Germinal center (tissue), 1 donor: ENCODE measurements at places on chromosomes 11 and 22.

DNA sequence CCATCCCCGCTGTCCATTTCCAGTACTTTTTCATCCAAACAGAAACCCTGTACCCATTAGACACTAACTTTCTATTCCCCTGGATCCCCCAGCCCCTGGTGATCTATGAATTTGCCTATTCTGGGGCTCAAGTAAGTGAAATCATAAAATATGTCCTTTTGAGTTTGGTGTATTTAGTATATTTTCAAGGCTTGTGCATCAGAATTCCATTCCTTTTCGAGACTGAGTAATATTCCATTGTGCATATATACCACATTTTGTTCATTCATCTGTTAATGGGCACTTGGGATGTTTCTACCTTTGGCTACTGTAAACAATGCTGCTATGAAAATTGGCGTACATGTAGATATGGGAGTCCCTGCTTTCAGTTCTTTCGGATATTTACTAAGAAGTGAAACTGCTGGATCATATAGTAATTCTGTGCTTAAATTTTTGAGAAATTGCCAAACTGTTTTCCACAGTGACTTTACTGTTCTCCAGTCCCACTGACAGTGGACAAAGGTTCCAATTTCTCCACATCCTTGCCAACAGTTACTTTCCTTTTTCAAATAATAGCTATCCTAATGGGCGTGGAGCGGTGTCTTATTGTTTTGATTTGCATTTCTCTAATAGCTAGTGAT, 16.1 kb downstream of the APLP2 start:
- DNase-seq: no peak

GRCh38 chr22:42560781-42561180, 7.0 kb downstream of the SERHL2 start:
- DNase-seq: no peak

DNA sequence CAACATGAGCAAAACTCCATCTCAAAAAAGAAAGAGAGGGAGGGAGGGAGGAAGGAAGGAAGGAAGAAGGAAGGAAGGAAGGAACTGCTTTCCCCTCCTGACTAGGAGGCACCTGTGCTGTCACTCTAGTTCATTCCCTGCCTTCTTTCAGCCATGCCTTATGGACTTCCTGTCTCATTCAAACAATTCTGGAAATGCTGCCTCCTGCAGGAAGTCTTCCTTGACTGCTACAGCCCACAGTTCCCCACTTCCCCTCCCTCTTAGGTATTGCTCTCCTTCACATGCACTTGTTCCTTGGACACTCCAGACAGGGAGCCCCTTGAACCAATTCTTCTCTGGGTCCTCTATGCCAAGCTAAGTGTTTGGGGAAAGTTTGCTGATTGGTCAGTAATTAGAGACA, 31.6 kb upstream of the WNT11 start:
- DNase-seq: no peak

GRCh38 chr11:65919141-65919572, at the start of gene DRAP1:
DRAP1 (plus strand) TSS chr11:65919426; CDS start chr11:65919502, 76 bp downstream.
- DNase-seq: peak; percentile 99

GRCh38 chr11:35303596-35304385, 115.6 kb downstream of the SLC1A2 start:
- DNase-seq: no peak

DNA sequence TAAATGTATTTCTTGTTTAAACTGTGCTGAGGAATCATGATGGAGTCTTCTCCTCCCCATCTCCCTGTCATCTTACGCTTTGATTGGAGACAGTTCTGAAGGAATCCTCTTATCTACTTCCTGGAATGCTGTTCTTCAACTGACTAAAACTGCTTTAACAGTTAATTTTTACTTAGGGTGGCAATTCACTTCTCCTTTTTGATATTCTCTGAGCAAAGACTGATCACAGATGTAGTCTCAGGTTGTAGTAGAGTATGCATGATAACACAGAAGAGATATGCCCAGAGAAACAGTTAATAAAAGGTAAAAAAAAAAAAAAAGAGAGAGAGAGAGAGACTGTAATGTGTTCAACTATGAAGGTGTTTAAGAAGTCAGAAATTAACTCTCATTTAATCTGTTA, 1.4 kb upstream of the CASP5 start:
- no peak for DNase-seq

GRCh38 chr11:1659506-1659905, 29.9 kb downstream of the KRTAP5-5 start:
- no peak for DNase-seq

- no peak for DNase-seq
Measured at GRCh38 chr11:13672576-13673210, 4.2 kb downstream of the FAR1 start.

DNA sequence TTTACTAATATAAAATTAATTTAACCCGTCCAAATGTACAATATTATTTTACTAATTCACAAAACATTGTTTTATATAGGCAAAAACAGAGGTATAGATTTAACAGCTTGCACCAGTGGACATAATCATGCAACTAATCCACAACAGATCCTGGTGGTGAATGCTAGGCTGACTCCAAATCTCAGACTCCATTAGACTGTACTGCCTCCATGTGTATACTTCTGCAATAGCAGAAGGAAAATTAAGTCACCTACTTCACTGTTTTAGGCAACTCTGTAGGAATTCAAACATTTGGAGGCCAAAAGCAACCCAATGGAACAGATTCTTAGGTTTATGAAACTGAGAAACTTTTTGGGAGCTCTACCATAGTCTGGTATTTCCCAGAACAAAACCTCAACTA, 30.0 kb upstream of the RAB39A start:
- no peak for DNase-seq

DNA sequence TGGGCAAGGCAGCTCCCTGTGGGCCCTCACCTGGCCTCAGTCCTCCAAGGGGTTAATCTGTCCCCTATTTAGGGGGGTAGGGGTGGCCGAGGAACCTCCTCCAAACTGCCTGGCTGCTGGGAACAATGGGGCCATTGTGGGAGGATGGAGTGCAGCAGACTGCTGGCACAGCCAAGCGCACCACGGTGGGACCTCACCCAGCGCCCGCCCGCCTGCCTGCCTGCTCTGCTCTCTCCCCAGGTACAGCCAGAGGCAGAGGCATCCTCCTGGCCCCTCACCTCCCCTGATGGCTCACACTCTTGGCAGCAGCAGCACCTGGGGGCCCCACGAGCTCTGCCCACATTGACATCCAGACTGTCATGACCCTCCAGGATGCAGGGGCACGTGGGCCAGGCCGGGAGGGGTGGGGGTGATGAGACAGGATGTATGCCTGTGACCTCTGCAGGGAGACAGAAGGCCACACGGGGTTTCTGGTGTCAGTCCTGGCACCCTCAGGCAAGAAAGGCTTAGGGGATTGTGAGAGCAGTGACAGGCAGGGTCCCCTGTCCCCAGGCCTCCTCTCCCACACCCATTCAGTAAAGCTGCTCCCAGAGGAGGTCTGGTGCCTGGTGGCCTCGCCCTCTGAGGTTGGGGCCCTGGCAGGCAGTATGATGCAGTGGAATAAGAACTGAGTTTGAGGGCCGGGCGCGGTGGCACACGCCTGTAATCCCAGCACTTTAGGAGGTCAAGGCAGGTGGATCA, 11.4 kb downstream of the BCL9L start:
- peak; percentile 34 for DNase-seq

DNA sequence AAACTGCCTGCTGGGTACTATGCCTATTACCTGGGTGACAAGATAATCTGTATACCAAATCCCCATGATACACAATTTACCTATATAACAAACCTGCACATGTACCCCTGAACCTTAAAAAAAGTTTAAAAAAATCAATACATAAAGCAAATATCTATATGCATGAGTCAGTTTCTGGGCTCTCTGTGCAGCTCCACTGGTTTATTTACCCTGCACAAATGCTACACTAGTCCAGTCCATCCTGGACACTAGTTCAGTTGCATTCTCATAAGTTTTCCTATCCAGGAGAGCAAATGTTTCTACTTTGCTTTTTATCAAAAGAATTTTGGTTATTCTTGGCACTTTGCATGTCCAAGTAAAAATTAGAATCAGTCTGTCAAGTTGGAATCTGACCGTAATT, 99.8 kb upstream of the OLFML1 start:
- DNase-seq: no peak

- no peak for DNase-seq
Measured at GRCh38 chr11:91081440-91082043, 858.7 kb upstream of the CHORDC1 start.

DNA sequence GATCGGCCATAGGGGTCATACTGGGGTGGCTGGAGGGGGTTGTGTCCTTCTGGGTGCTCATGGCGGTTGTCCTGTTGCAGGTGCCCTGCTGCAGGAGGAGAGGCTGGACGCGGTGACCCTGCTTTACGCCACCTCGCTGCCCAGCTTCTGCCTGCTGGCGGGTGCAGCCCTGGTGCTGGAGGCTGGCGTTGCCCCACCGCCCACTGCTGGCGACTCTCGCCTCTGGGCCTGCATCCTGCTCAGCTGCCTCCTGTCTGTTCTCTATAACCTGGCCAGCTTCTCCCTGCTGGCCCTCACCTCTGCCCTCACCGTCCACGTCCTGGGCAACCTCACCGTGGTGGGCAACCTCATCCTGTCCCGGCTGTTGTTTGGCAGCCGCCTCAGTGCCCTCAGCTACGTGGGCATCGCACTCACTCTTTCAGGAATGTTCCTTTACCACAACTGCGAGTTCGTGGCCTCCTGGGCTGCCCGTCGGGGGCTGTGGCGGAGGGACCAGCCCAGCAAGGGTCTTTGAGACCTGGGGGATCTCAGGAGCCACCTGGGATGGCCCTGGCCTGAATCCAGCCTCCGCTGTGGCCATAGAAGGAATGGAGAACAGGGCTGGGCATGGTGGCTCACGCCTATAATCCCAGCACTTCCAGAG, 11.1 kb downstream of the SLC35E4 start:
- DNase-seq: no peak

DNA sequence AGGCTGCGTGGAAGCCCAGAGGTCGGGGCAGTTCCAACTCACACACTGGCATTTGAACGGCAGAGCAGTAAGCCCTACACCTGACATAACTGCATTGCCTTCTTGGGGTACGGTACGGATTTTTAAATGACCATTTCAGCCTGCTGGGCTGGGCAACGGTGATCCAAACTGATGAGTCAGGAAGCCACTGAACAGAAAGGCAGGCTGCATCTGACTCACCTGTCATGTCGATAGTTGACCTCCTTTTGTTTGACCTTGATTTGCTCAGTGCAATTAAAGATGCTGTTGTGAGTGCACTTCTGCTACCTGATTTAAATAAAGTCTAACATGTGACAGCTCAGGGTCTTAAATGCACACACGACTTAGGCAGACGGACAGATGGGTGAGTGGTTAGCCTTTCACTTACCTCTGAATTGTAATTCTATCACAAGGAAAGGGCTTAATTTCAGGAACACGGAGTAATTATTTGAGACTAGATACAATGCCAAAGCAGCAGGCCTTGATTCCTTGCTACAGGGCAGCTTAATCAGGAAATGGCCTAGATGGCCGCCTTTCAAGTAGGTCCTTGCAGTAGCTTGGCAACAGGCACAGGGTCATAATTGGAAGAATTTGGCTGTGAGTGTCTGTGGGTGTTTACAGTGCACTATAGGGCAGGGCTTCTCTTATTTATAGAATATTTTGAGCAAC, 52.2 kb downstream of the BMAL1 start:
- no peak for DNase-seq

- DNase-seq: no peak
Measured at GRCh38 chr11:111308140-111308539, 9.8 kb downstream of the POU2AF3 start.

GRCh38 chr11:121237686-121238658, 54.6 kb upstream of the SC5D start:
- DNase-seq: peak; percentile 14

DNA sequence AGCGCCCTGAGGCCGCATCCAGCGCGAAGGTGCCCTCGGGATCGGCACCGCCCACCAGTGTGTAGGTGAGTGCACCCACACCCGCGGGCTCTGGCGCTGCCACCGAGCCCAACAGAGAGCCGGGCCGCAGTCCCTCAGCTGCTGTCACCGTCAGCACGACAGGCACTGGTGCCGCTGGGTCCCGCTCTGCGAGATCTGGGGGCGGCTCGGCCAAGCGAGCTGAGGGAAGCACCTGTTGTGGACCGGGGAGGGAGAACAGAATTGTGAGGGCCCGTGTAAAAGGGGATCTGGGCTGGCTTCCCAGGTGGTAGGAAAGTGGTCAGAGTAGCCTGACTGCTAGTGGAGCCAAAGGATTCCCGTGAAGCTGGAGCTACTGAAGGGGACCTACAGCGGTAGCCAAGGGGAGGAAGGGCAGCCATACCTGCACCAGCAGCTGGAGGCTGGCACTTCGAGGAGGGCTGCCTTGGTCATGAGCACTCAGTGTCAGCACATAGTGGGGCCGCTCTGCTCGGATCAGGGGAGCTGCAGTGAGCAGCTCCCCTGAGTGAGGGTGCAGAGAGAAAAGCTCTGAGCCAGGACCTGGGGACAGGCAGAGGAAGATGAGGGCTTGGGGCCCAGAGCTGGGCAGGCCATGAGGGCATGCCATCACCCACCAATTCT, 11.5 kb upstream of the TPP1 start:
- DNase-seq: no peak

DNA sequence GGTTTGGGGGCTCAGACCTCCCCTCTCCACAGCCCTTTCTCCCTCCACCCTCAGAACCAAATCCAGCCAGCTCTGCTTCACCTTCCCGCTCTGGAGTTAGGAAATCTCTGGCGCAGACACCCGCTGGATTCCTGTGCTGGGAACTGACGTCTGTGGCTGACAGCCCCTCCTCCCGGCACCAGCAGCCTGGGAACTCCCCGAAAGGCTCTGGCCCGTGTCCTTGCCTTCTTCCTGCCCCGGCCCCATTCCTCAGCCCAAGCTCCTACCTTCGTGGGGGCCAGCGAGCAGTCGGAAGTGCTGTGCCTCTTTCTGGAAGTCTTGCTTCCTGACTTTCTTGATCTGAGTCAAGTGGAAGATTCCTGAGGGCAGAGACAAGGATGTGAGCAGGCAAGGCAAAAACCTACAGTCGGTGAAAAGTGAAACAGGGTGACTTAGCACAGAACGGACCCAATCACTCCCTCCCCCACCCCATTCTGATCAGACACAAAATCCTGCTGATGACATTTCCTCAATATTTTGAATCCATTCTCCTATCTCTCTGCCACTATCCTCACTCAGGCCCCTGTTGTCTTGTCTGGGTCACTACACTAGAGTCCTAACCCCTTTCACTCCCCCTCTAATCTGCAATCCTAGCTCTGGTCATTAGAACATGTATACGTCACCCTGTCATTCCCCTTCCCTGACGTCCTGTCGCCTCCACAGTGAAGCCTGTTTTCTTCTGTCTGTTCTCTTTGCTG, 34.1 kb downstream of the CHRDL2 start:
- no peak for DNase-seq

GRCh38 chr11:108009497-108010370, 1.0 kb downstream of the CUL5 start:
- no peak for DNase-seq
